Foreskin keratinocyte (primary cell): ENCODE measurements at places on chromosomes 1 and 21. TPM values are rescaled to one million over a fixed set of nuclear protein-coding genes. Genes with fewer than 3 reads are reported as not detected.

DNA sequence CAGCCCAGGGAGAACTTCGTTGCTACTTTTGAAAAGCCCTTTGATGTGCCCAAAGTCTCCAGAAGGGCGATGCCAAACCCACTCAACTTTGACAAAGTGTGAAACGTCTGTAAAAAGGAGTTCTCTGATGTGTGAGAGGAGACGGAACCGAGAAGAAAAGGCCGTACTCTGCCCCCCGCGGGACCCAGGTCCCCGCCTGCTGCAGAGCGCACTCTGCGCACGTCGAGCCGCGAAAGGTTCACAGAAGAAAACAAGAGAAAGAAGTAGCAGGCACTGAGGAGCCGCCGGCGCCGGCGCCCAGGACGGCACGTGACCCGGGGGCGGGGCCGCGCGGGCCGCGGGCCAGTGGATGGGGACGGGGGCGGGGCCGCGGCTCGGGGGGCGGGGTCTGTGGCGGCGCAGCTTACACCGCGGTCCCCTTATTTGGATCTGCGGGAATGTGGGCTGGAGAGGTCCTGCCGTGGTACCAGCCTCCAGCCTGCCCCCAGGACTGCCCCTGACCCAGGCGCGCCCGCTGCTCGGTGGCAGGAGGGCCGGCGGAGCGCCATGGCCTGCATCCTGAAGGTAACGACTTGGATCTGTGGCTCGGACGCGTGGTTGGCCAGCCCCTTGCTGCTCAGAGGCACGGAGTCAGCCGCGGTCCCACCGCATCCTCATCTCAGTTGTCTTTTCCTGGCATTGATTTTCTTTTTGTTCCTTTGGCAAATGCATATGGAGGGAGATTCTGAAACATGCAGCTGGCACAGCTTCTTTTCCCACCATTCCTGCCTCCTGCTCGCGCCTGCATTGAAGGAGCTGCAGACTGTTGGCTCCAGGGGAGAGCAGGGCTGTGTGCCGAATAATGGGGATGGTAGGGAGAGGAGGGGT, at the start of gene ST6GALNAC3:
Gene ST6GALNAC3, plus strand, starts transcription at position 426 of the 867 bp plus-strand sequence.
- DNase-seq, result no peak

GRCh38 chr1:201754353-201754752, 74.6 kb upstream of the IPO9 start:
- DNase-seq, result no peak

GRCh38 chr1:160731990-160732389, 7.1 kb upstream of the SLAMF7 start:
- no peak for DNase-seq

- peak; percentile 18 for DNase-seq
These were observed 150.3 kb downstream of the EDEM3 start for GRCh38 chr1:184604152-184604900.

GRCh38 chr1:228876187-228876586, 140.9 kb downstream of the RHOU start:
- no peak for DNase-seq

DNA sequence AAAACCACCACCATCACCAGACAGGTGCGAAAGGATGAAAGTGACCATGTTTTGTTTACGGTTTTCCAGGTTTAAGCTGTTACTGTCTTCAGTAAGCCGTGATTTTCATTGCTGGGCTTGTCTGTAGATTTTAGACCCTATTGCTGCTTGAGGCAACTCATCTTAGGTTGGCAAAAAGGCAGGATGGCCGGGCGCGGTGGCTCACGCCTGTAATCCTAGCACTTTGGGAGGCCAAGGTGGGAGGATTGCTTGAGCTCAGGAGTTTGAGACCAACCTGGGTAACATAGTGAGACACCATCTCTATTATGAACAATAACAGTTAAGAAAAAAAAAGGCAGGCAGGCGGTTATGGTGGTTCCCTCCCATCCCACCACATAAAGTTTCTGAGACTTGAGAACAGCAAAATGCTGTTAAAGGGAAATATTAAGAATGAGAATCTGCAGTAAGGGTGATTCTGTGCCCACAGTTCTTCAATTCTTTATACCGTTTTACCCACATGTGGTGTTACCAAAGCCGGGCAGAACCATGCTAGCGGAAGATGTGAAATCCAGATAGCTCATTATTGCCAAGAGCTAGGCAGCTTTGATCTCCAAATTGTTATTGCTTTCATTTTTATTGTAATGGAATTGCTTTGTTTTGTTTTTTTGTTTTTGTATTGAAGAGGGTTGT, 34.5 kb upstream of the TDRD10 start:
- no peak for DNase-seq

RAB42 gene
- polyA plus RNA-seq, result 0.74 and 1.2 TPM in 2 replicates

OR2L2 gene
- not detected in 2 replicates for polyA plus RNA-seq

LORICRIN gene
- polyA plus RNA-seq, result 0.03 TPM in 1 of 2 replicates, not detected in the other
